ENCODE measurements at places on chromosomes 16 and 17.

DNA sequence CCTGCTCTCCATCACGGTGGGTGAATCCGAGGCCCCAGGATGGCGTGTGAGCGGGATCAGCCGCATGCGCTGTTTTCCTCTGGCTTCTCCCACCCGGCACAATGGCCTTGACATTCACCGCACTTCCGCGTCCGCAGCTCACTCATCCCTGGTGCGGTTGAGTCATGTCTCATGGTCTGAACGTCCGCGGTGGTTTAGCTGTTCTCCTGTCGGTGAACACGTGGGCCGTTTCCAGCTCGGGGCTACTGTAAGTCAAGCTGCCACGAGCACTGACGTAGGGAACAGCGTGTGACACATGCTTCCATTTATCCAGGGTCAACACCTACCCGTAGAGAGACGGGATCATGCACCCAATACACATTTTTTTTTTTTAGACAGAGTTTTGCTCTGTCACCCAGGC lies 15.3 kb upstream of the CACNA1H start:
- peak; percentile 33 for DNase-seq

- DNase-seq = no peak
Observed at GRCh38 chr17:18004345-18004744, 31.7 kb downstream of the DRC3 start.

GRCh38 chr17:237406-237955 lies 56.0 kb upstream of the DOC2B start:
- DNase-seq = no peak

DNA sequence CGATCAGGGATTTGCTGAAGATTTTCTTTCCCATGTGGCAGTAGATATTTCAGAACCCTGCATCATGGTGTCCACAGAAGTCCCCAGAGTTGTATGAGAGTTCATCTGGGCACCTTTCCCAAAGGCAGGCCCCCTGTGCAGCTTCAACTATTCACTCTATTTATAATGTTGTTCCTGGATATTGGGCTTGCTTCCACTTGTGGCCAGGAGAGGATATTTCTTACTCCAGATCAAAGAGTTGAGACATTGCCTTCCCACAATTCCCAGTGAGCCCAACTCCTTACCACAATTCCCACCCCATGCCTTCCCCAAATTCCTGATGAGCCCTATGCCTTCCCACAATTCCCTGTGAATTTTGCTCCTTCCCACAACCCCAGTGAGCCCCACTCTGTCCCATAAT lies 206.9 kb downstream of the WWOX start:
- peak; percentile 47 for DNase-seq

DNA sequence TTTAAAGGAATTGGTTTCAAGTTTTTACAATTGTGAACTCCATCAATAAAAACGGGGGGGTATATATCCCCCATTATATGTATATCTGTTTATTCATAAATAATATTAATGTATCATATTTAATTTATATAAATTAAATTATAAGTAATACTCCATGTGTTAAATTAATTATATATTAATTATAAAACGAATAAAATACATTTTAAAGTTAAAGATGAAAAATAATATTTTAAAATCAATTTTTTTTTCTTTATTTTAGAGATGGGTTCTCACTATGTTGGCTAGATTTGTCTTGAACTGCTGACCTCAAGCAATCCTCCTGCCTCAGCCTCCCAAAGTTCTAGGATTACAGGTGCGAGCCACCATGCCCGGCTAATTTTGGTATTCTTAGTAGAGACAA lies 17.4 kb upstream of the PSMD11 start:
- no peak for DNase-seq

GRCh38 chr16:58426966-58427365 lies 34.7 kb downstream of the GINS3 start:
- no peak for DNase-seq

- DNase-seq = no peak
Observed at GRCh38 chr16:82957212-82957611, 330.4 kb downstream of the CDH13 start.
